ENCODE measurements at places on chromosomes 12 and 14.

- DNase-seq, result no peak
Observed at GRCh38 chr12:27561535-27562350, 37.7 kb downstream of the PPFIBP1 start.

- no peak for DNase-seq
Observed at GRCh38 chr14:28773861-28774691, 7.5 kb downstream of the FOXG1 start.

DNA sequence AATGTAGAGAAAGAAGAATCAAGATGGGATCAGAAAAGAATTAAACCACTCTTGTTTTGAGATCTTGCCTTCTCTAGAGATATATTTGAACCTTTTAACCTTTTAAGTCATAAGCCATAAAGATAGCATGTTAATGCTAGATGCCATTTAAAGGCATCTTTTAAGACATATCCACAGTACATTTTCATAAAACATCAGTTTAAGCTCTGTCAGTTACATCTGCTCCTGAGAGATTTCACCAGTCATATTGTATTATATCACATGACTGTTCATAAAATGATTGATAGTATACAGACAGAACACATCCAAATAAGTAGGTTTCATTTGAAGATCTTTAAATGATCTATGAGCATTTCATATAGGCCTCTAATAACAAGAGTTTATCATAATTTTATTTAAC is 1238.5 kb downstream of the SLC16A7 start:
- no peak for DNase-seq

DNA sequence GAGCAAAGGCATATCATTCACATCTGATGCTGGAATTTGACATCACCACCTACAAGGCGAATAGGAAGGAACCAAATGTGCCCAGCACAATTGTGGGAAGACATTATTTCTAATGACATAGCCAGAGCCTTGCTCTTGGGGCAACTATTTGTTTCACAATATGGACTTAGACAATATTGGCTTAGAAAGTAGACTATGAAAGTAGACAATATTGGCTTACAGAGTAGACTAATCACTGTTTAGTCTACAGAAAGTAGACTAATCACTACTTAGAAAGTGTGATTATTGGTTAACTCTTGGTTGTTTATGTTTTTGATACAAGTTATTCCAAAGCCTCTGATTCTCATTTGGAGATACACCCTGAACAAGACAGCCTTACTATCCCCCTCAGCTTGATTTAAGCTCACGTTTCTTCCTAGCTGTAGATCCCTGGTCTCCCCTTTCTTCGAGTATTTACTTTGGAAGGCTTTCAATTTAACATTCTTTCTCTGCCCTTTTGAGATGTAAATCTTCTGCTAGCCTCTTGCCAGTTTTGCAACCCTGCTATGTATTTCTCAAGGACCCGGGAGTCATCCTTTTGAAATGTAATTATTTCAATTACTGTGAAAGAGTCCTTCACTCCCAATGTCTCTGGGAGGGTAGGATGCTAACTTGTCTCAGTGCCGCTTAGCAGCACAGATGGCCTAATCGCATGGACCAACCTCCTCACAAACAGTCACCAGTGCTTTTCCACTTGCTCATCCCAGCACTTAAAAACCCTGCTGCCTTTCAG is 843.2 kb downstream of the GALC start:
- no peak for DNase-seq

DNA sequence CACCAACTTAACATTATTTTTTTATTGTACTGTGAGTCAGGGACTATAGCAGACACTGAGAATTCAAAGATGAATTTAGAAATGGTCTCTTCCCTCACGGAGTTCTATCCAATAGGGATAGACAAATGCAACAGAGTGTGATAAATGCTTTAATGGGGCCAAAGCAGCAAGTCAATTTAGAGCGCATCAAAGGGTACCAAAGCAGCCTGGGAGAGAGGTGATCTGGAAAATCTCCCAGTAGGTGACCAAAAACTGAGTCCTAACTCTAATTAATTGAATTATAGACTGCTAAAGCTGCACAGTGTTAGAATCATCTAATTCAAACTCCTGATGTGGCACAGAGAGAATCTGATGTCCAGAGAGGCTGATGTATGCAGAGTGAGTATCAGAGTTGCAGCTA is 2.6 kb downstream of the LIN7A start:
- DNase-seq, result no peak

GRCh38 chr12:97118796-97119375 is 211.8 kb downstream of the NEDD1 start:
- no peak for DNase-seq

GRCh38 chr12:62891805-62892549 is 43.0 kb downstream of the PPM1H start:
- peak; percentile 5 for DNase-seq

- no peak for DNase-seq
Observed at GRCh38 chr12:79020106-79020505, 155.5 kb downstream of the SYT1 start.
